Effector memory CD8-positive, alpha-beta T cell (primary cell): ENCODE measurements at places on chromosomes 3 and 15.

- DNase-seq = peak; percentile 16
Measured at GRCh38 chr15:40256638-40257235, 17.9 kb downstream of the PAK6 start.

DNA sequence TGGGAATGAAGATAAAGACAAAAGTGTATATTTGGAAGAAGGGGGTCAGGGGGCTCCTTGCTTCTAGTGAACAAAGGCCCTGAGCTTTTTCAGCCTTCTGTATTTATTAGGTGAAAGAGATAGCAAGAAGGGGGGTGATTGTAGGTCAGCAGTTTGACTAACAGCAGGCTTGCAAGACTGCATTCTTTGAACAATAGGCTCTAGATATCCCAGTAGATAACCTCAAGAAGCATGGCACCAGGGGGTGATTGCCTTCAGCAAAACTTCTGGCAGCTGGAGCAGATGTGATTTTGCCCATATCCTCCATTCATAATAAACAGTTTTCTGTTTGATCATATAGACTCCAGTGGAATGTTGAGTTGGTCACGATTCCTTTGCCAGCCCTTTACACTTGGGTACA is 31.7 kb upstream of the GOLIM4 start:
- DNase-seq = no peak

DNA sequence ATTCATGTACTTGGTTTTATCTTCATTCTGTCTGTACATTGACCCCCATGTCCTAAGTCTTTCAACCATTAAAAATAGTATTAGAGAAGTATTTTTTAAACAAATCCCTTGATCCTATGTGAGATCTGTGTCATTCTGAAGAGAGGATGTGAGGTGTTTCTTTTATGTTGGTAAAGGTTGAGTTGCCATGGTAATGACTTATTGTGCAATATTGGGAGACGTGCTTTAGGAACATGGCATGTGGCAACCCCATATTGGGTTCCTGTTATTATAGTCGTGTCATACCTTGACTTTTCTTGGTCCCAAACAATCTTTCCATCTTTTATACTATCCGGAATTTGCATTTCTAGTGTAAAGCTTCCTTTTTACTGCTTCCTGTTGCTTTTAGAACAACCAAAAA is 203.1 kb downstream of the KCNAB1 start:
- no peak for DNase-seq

DNA sequence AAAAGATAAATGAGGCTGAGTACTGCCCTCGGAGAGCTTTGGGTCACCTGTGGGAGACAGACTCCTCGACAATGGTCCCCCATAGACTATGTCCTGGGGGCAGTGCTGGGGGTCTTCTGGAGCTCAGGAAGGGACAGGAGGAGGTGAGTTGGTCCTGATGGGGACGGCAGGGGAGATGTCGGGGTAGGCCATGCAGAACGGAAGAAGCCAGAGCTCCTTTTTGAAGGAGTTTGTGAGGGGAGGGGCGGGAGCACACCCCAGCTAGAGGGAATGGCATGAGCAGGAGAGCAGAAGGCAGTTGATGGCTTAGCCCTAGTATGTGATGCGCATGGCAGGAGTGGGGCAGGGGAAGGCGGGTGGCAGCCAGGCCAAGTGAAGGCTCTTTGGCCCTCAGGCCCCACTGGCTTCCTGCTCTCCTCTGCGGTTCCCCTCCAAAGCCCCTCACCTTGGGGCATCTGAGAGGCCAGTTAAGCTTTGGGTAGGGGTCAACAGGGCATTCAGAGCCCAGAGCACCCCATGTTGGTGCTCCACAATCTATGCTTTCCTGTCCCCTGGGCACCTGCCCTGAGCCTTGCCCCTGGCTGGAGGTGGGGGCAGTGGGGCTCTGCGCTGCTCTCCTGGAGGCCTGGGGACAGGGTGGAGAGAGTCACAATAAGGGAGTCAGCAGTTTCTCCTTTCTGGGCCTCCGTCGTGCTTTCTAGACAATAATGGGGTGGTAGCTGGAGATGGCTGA is 179.3 kb downstream of the SMAD6 start:
- no peak for DNase-seq

- DNase-seq = no peak
Measured at GRCh38 chr3:8657804-8658305, 13.3 kb upstream of the SSUH2 start.

DNA sequence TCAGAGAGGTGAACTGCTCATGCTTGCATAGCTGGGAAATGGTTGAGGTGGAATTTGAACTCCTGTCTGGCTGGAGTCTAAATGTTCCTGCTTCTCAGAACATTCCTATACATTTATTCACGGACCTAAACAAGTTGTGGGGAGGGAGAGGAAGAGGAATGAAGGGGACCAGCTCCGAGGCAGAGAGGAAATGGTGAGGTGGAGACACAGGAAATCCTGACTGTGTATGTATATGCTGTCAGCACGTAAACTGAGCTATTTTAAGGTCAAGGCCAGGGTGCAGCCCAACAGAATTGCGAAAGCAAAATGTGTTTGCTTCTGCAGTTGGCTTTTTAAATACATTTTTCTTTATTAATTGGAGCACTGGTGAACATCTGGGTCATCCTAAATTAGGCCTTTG is 74.1 kb upstream of the POMGNT2 start:
- DNase-seq = peak; percentile 29

GRCh38 chr3:162534431-162534830 is 1037.8 kb downstream of the OTOL1 start:
- DNase-seq = no peak

DNA sequence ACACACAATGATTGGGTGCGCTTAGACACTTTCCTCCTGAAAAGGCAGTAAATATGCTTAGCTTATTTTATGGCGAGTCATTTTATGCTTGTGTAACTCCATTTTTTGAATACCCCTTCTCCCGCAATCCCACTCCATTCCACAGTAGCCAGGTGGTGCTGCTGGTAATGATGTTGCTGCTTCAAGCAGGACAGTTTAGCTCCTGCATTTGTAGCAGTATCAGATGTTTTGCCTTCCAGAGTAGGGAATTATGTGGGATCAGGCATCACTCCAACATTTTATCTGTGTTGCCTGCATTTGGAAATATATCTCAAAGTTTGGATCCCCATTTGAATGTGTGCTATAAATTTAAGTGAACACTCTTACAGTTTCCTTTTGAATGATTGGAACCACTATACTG is 302.1 kb upstream of the SGO1 start:
- DNase-seq = no peak

DNA sequence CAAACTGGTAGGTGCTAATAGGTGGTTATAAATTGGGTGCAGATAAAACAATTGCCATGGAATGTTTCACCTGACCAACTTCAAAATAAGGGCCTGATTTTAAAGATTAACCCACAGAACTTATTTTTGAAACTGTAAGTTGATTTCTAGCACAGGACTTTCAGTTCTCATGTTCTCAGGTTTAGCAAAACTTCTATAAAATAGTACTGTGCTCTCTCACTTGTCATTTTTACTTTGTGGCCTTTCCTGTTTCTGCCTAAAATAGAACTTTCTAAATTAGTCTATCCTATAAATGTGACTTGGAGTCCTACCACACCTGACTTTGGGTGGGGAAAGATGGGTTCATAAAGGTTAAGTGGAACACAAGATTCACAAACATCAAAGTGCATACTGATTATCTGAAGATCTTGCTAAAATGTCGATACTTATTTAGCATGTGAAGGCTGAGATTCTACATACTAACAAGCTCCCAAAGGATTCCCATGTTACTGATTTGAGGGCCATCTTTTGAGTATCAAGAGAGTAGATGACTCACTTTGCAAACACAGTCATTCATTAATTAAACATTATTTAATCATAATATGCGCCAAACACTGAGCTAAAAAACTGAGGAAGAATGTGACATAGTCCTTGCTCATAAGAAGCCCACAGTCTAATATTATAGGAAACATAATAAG is 38.6 kb downstream of the BTLA start:
- no peak for DNase-seq

GRCh38 chr3:30350901-30351300 is 255.5 kb upstream of the TGFBR2 start:
- DNase-seq = no peak

GRCh38 chr3:187072511-187072910 is 66.8 kb downstream of the RPL39L start:
- no peak for DNase-seq

GRCh38 chr3:151580591-151580990 is 119.7 kb upstream of the IGSF10 start:
- no peak for DNase-seq

GRCh38 chr3:20055020-20055775 is 15.0 kb downstream of the KAT2B start:
- DNase-seq = no peak

GRCh38 chr3:67005974-67006373 is 7.9 kb downstream of the KBTBD8 start:
- no peak for DNase-seq

GRCh38 chr3:33377931-33378330 is 62.3 kb downstream of the UBP1 start:
- no peak for DNase-seq

DNA sequence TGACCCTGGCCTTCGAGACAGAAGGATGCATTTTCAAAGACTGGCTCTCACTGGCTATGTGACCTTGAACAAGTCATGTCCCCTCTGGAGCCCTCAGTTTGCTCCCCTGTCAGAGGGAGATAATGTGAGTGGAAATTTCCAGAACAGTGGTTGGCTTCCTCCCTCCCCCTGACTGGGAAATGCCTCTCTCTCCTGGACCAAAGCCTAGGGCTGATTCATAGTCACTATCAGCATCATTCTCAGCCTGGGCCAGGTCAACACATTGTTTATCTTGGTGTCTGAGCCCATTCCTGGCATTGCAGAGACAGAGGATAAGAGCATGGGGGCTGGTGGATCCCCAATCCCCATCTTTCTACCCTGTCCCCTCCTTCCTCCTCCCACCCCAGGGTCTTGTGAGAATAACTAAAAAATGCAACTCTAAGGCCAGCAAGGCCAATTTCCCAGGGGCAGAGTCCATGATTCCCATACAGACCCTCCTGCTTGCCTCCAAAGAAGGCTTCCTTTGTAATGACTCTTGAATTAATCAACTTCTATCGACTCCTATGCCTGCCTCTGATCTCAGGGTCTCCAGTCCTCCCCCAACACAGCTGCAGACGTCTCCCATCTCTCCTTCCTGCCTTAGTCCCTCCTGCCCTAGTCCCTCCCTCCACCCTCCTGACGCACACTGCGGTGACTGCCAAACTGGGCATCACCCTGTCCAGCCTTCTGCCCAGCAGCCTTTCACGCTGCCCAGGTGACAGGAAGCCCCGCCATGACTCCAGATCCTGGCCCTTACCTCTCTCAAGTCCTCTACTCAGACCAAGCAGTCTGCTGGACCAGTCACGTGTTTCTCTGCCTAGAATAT is 35.4 kb upstream of the CORO2B start:
- no peak for DNase-seq

DNA sequence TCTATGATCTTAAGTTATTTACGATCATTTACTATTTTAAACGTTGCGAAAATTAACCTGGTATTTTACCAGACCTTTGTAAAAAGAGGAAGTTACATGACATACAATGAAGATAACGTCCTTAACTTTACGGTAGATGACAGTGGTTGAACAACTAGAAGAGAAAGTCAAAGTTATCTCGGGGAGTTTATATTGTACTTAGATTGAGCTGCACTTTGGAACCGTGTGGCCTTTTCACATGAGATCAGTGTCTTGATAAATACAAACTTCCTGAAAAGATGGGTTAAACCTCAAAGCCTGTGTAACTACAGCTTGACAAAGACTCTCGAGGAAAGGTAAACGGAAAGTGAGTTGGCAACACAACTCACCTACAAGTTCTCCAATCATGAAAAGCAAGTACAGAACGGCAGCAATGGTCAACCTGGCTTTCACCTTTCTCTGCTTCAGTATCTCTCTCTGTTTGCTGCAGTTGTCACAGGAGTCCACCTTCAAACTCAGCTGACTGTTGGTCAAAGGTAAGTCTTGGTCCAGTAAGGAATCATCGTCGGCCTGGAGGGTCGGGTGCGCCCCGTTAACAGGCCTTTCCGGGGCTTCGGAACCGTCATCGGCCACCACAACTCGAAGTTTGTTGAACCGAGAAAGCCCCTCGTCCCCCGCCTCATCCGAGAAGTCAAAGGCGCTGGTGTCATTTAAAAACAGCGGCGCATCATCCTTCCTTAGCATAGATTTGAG is 793 bp downstream of the SLC30A4 start:
- DNase-seq = no peak

DNA sequence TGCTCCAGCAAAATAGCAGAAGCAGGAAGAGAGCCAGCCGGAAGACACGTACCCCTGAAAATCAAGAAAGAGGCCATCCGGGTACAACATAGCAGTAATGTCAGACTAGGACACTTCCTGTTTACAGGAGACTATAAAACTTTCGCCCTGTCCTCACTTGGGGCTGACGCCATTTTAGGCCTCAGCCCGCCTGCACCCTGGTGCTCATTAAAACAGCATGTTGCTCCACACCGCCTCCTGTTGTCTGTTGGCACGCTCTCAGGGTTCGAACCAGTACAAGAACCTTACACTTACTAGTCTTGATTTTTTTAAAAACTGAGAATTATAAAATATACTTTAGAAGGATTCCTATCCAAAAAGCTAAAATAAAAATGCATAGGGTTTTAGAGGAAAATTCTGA is 159.8 kb upstream of the NR2E3 start:
- no peak for DNase-seq

DNA sequence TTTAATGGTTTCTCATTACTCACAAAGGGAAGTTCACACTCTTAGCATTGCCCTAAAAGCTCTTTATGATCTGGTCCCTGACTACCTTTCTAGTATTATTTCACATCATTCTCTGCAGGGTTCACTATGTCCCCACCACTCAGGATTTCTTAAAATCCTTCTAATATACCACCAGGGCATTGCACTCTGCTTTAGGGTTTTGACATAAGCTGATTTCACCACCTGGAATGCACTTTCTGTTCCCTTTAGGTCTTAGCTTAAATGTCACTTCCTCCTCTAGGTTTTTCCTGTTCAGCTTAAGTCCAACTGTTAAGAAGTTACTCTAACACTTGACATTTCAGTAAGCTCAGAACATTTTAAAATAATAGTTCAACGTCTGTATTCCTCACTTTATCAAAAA is 81.7 kb downstream of the HCN4 start:
- no peak for DNase-seq

- no peak for DNase-seq
Measured at GRCh38 chr3:5494905-5495519, 307.5 kb downstream of the EDEM1 start.

- no peak for DNase-seq
Measured at GRCh38 chr3:38108649-38109579, 28.0 kb downstream of the ACAA1 start.

DNA sequence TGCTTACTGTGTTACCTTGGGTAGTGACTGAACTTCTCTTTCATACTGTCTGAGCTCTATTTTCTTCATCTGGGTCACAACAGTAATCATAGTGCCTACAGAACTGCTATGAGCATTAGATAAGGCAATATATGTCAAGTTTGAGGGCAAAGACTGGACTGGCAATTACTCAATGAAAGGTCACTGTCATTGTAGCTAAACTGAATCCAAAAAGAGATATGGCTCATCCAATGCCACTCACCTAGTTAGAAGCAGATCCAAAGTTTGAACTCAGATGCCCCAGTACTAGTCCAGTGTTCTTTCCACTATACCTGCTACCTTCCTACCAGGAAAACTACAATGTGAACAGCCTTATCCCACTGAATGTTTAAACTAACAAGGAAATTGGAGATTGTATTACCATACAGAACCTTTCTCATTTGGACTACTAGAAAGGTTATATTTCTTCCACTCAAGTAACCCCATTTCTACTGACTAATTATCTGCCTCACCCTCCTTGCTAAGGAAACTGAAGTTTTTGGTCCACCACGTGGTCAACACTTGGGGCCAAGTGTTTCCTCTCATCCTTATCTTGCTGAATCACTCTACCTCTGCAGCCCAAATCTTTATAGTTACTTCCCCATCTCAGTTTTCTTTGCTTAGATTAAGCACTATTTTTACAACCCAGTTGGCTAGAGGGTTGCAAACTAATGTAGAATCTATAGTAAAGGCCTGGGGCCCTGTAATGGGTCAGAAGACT is 202.3 kb upstream of the LPP start:
- DNase-seq = no peak
